ENCODE measurements at places on chromosomes 6 and 20. TPM values are rescaled to one million over a fixed set of nuclear protein-coding genes. Genes with fewer than 3 reads are reported as not detected.
A peak's percentile ranks its signal among the peaks of the same experiment; 100 is the strongest.

PPP1R11 gene
- 64.1 TPM for total RNA-seq

MYB gene
- total RNA-seq, result not detected

PTCRA gene
- not detected for total RNA-seq

- no peak overlapping the region for H3K4me3 ChIP-seq
- H3K36me3 ChIP-seq, result no peaks in the 10 kb centered on the region
- H3K27me3 ChIP-seq, result no peaks in the 10 kb centered on the region
- peaks cover 19% of the 10 kb centered on the region for H3K4me1 ChIP-seq
- H3K27ac ChIP-seq, result no peak overlapping the region
Measured at GRCh38 chr6:44268095-44268628, 2.1 kb upstream of the TMEM151B start.

GRCh38 chr6:119197271-119197670 lies 118.8 kb upstream of the FAM184A start:
- H3K27me3 ChIP-seq, result no peaks in the 10 kb centered on the region
- H3K4me1 ChIP-seq, result peaks cover 5% of the 10 kb centered on the region
- H3K4me3 ChIP-seq, result no peak overlapping the region

GRCh38 chr6:44712353-44713111 lies 325.0 kb downstream of the CDC5L start:
- DNase-seq, result no peak
- no peak overlapping the region for H3K4me3 ChIP-seq
- H3K36me3 ChIP-seq, result no peaks in the 10 kb centered on the region
- H3K27me3 ChIP-seq, result no peaks in the 10 kb centered on the region
- peaks cover 3% of the 10 kb centered on the region for H3K4me1 ChIP-seq
- no peak overlapping the region for H3K27ac ChIP-seq

- no peak overlapping the region for H3K27ac ChIP-seq
- peaks cover 23% of the 10 kb centered on the region for H3K36me3 ChIP-seq
- no peaks in the 10 kb centered on the region for H3K27me3 ChIP-seq
Measured at GRCh38 chr6:36141091-36141490, 10.8 kb downstream of the MAPK13 start.

- H3K27me3 ChIP-seq, result no peaks in the 10 kb centered on the region
- H3K4me1 ChIP-seq, result no peaks in the 10 kb centered on the region
- H3K36me3 ChIP-seq, result no peaks in the 10 kb centered on the region
- no peak for DNase-seq
Measured at GRCh38 chr6:51855310-51856082, 231.9 kb downstream of the PKHD1 start.

DNA sequence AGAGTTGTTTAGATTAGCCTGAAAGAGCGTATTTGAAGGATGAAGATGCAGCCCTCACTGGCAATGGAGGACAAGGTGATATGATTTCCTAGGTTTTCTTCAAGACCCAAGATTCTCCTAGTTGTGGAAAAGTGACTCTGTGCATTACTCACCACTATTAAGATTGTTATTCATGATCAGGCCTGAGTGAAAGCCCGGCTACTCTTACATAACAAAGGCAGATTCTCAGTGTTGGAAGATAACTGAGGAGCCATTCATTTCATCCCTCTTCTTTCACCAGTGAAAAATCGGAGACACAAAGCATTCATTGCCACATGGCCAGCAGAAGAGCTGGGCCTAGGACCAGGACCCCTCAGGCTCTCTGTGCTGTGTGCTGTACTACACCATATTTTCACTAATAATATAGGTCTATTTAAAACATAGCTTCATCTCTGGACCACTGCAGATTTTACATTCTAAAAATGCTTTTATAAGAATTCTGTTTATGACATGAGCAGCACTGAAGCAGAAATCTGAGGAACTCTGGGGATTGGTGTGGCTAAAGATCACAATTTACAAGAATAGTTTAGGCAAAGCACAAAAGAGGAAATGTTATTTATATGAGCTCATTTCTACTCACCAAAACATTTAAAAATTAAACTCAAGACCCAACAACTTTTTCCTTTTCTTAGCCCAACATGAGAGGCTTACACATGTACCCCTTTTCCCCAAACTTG lies 181.9 kb upstream of the CCN2 start:
- no peak overlapping the region for H3K4me3 ChIP-seq
- no peak overlapping the region for H3K27ac ChIP-seq
- H3K4me1 ChIP-seq, result peaks cover 20% of the 10 kb centered on the region
- no peaks in the 10 kb centered on the region for H3K36me3 ChIP-seq
- no peaks in the 10 kb centered on the region for H3K27me3 ChIP-seq
- DNase-seq, result no peak

DNA sequence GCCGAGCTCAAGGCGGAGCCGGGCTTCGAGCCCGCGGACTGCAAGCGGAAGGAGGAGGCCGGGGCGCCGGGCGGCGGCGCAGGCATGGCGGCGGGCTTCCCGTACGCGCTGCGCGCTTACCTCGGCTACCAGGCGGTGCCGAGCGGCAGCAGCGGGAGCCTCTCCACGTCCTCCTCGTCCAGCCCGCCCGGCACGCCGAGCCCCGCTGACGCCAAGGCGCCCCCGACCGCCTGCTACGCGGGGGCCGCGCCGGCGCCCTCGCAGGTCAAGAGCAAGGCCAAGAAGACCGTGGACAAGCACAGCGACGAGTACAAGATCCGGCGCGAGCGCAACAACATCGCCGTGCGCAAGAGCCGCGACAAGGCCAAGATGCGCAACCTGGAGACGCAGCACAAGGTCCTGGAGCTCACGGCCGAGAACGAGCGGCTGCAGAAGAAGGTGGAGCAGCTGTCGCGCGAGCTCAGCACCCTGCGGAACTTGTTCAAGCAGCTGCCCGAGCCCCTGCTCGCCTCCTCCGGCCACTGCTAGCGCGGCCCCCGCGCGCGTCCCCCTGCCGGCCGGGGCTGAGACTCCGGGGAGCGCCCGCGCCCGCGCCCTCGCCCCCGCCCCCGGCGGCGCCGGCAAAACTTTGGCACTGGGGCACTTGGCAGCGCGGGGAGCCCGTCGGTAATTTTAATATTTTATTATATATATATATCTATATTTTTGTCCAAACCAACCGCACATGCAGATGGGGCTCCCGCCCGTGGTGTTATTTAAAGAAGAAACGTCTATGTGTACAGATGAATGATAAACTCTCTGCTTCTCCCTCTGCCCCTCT lies 1.1 kb downstream of the CEBPB start:
- peak overlapping the region; percentile 99 for H3K27ac ChIP-seq
- no peaks in the 10 kb centered on the region for H3K27me3 ChIP-seq
- peak; percentile 47 for DNase-seq

GRCh38 chr20:54347166-54347833 lies 128.1 kb upstream of the DOK5 start:
- no peak overlapping the region for H3K27ac ChIP-seq
- H3K4me3 ChIP-seq, result no peak overlapping the region
- no peaks in the 10 kb centered on the region for H3K36me3 ChIP-seq
- DNase-seq, result no peak

DNA sequence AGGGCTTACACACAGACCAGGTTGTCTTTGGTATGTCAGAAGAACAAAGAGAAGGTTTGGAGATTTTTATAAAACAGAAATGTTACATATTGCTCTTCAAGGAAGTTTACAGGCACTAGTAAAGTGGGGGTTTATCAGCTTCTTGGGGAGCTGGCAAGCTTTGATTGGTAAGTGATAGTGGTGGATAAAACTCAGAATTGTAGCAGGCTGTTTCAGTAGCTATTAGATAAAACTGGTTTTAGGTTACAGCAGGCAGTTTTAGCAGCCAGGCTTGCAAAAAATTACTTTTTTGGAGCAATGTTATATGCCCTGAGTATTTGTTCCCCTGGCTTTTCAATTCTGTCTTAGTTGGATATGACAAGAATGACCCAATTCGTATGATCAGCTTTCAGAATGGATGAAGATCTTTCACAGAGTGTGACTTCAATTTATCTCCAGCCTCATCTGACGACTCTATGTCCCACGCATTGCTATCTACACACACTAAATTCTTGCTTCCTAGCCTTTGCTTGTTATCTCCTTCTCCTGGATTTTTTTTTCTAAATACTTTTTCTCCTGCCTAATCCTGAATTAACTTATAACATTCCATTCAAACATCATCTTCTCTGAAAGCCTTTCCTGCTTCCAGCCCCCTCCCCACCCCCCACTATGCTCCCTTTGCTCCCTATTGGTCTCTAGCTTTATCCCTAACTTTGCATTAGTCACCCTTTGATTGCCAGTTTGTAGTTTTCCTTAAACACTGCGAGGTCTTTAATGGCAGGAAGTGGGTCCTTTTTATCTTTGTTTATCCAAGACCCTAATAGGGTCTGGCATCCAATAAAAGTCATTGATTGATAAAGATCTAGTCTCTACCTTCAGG lies 1.0 kb upstream of the TOMM34 start:
- H3K27ac ChIP-seq, result no peak overlapping the region
- no peak overlapping the region for H3K4me3 ChIP-seq
- H3K27me3 ChIP-seq, result no peaks in the 10 kb centered on the region
- H3K4me1 ChIP-seq, result peaks cover 10% of the 10 kb centered on the region
- H3K36me3 ChIP-seq, result no peaks in the 10 kb centered on the region

DNA sequence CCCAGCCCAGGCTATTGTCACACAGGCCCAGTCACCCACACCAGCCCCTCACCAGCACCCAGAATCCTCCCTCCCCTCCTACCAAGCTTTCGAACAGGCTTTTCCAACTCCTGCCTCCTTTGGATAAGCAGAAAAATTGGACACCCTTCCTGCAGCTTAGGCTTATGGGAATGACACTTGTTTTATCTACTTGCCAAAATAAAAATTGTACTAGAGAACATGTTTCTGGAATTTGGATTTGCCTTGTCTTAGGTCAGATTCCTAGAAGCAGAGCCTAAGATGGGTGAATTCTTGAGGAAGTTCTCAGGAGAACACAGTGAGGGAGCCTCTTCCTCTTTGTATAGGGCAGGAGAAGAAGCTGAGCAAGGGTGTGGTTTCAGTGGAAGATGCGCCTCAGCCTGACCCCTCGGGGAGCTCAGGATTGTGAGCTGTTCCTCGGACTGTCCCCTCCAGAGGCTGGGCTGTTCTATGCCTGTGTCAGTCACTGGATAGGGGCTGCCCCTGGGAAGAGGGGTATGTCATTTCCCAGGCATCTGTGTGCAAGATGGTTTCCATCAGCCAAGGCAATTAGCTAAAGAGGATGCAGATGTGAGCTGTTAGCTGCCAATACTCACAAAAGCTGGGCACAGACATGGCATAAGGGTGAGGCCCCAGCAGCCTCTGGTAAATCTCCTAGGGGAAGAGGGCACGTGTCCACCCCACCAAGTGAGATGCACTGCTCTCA lies 33.9 kb downstream of the ITPR3 start:
- H3K4me3 ChIP-seq, result no peak overlapping the region
- DNase-seq, result no peak
- H3K27me3 ChIP-seq, result no peaks in the 10 kb centered on the region
- H3K4me1 ChIP-seq, result no peaks in the 10 kb centered on the region
- H3K27ac ChIP-seq, result no peak overlapping the region
- H3K36me3 ChIP-seq, result peaks cover 28% of the 10 kb centered on the region

- H3K27me3 ChIP-seq, result no peaks in the 10 kb centered on the region
- H3K4me1 ChIP-seq, result no peaks in the 10 kb centered on the region
- H3K4me3 ChIP-seq, result no peak overlapping the region
- no peaks in the 10 kb centered on the region for H3K36me3 ChIP-seq
- no peak for DNase-seq
Measured at GRCh38 chr6:128311944-128312570, 208.3 kb downstream of the PTPRK start.

Measured in thyroid gland (tissue), 4 donors.